ENCODE measurements at places on chromosomes 2 and 18.

DNA sequence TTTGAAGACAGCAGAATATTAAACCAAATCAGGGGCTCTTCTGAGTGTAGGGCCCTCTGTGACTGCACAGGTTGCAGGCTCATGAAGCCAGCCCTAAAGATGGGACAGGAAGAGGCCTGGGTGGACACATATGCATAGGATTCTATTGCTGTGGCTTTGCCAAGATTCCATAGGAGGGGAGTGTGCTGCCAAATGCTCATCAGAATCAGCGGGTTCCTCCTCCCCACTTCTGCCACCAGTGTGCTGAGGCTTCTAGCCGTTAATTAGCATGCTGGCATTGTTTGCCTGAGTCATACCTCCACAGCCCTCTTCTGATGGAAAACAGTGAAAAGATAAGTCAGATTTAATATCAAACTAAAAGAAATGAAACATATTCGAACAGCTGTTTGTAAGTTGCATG lies 103.9 kb upstream of the TMEFF2 start:
- no peak for DNase-seq

- no peak for DNase-seq
Measured at GRCh38 chr2:30235008-30235655, 3.8 kb downstream of the LBH start.

DNA sequence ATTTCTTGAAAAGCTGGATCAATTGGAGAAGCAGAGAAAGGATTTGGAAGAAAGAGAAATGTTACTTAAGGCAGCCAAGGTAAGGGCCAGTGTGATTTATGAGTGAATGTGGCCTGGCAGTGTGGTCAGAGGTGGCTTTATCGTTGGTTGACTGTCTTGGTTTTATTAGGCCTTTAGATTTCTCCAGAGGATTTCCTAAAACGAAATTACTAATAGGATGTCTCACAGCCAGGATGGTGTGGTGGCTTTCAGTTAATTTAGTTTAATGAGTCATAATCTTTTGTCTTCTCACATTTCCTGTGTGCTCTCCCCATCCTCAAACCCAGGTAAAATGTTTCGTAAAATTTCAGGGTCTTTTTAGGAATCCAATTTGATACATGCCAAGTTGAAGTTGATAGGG lies 100.8 kb downstream of the TAF4B start:
- no peak for DNase-seq

- no peak for DNase-seq
Measured at GRCh38 chr18:49214706-49215105, 245.7 kb downstream of the DYM start.

- DNase-seq, result no peak
Measured at GRCh38 chr2:220335591-220335915, 708.1 kb downstream of the SLC4A3 start.

DNA sequence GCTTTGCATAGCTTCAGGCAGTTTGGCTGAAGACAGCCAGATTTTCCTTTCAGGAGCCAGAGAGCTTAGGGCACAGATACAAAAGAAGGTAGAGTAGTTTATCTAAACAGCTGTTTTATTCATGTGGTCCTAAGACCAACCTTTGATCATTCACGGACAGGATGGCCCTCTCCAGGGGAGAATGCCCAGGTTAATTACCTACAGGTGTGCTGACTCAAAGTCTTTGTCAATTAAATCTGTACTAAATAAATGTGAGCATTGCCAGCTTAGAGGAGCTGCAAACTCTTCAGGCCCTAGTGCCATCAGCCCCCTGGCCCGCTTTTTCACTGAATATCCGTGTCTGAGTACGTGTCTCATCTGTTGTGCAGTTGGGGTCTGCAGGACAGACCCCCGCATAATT lies 554.7 kb downstream of the NUP35 start:
- DNase-seq, result no peak
